ENCODE measurements at places on chromosomes 12 and 14.

DNA sequence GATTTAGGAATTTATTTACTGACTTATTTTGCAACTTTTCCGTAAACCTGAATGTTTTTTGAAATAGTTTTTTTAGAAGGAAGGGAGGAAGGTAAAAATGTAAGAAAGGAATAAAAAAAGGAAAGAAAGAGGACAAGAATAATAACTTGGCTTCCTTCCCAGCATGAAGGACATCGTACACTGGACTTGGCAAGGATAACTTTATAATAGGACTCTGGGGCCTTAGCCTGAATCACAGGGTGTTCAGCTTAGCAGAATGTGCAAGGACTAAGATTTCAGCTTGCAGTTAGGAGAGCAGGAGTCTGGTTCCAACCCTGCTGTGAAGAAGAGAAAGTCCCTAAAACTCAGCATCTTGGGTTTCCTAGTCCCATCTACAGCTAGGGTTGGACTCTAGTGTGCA is 1053.3 kb downstream of the VRK1 start:
- no peak for DNase-seq

- no peak for DNase-seq
These were observed 117.7 kb downstream of the RFLNA start for GRCh38 chr12:124412646-124413015.

- DNase-seq: no peak
These were observed 841.4 kb downstream of the FSCB start for GRCh38 chr14:43665570-43666267.

DNA sequence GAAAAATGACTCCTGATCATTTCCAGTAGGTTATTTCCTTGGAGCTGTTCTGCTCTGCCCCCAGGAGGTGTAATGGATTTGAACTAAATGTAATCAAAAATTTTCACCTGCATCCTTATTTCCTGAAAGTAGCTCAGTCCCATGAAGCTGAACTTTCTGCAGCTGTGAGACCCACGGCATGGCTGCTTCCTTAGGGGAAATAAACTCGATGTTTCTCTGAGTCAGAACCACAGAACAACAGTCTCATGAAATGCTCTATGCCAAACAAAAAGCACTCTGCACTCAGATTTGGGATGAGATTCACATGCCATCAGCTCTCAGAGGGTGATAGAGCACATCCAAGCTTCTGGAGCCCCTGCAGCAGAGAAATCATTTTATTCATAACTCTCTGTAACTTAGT is 224.1 kb upstream of the PLEKHG7 start:
- no peak for DNase-seq

- no peak for DNase-seq
These were observed 121.6 kb downstream of the TMEM121 start for GRCh38 chr14:105647784-105648608.

DNA sequence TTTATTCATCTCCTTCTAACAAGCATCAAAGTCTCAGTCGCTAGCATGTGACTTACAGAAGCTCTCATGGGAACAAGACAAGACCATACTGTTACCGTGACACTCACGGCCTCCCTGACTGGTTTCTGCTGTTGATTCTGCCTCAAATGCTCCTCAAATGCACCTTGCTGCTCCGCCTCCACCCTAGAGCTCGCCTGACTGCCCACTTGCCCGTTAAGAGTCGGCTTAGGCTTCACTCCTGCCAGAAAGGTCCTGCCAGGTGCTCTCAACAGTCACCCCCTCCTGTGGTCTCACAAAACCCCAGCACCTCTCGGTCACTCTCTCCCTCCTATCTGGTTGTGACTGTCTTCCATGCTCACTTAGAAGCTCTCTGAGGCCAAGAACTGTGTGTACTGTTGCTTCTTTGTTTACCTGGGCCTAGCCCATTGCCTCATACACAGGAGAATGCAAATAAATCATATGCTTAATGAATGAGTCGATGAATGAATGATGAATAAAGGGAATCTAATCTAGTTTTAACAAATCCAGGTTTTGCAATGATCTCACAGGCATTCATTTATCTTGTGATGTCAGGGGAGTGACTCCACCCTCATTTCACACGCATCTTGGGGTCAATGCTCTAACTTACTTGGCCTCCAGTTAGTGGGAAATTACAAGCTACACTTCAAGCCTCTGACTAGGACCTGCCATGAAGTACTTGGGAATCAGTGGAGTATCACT is 41.3 kb downstream of the SSH1 start:
- DNase-seq: no peak
